Osteoblast (primary cell): ENCODE measurements at places on chromosomes 1 and 21. TPM values are rescaled to one million over a fixed set of nuclear protein-coding genes. Genes with fewer than 3 reads are reported as not detected.

- peak within 1 kb of the TSS; percentile 84 for H3K4me3 ChIP-seq
- no peaks in the 10 kb centered on the region for H3K36me3 ChIP-seq
- H3K27ac ChIP-seq: peak within 1 kb of the TSS; percentile 76
- no peaks in the 10 kb centered on the region for H3K27me3 ChIP-seq
- peak; percentile 100 for DNase-seq
These were observed at the start of gene DIP2A for GRCh38 chr21:46458315-46459023. DIP2A (plus strand) TSS chr21:46458891; CDS start chr21:46459132, 241 bp downstream.

DNA sequence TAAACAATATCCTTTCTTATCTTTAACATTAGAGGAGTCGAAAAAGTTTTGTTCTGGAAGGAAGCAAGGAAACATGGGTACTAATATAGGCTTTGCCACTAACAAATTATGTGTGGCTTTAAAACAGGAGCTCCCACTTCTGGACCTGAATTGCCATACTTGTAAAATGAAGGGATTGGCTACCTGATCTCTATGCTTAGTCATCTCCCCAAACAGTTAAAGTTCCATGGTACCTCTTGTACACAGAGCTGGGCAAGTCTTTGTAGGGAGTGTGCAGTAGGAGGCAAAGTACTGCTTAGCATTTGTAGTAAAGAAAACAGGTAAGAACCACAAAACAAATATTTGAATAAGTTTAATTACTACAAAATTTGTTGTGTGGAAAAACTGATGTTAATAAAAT is 81.3 kb downstream of the MAST2 start:
- H3K36me3 ChIP-seq: no peaks in the 10 kb centered on the region
- no peak for DNase-seq
- H3K4me3 ChIP-seq: no peak overlapping the region
- H3K27me3 ChIP-seq: no peaks in the 10 kb centered on the region

GRCh38 chr1:217539510-217539909 is 91.4 kb downstream of the GPATCH2 start:
- no peak overlapping the region for H3K4me3 ChIP-seq
- no peaks in the 10 kb centered on the region for H3K27me3 ChIP-seq
- H3K27ac ChIP-seq: no peak overlapping the region
- no peaks in the 10 kb centered on the region for H3K36me3 ChIP-seq
- no peaks in the 10 kb centered on the region for H3K4me1 ChIP-seq
- no peak for DNase-seq

- no peak overlapping the region for H3K4me3 ChIP-seq
- no peak for DNase-seq
- H3K36me3 ChIP-seq: no peaks in the 10 kb centered on the region
- peaks cover 2% of the 10 kb centered on the region for H3K27me3 ChIP-seq
These were observed 19.2 kb upstream of the PARP1 start for GRCh38 chr1:226427131-226427530.

KCNK2 gene
- 86.9 and 161 TPM in 2 replicates for total RNA-seq

GRCh38 chr1:15081102-15081501 is 72.4 kb upstream of the TMEM51 start:
- no peak for DNase-seq
- H3K4me3 ChIP-seq: no peak overlapping the region
- H3K4me1 ChIP-seq: no peaks in the 10 kb centered on the region
- no peak overlapping the region for H3K27ac ChIP-seq
- H3K27me3 ChIP-seq: no peaks in the 10 kb centered on the region

SLC1A7 gene
- under 0.01 and 0.36 TPM in 2 replicates for total RNA-seq

DNA sequence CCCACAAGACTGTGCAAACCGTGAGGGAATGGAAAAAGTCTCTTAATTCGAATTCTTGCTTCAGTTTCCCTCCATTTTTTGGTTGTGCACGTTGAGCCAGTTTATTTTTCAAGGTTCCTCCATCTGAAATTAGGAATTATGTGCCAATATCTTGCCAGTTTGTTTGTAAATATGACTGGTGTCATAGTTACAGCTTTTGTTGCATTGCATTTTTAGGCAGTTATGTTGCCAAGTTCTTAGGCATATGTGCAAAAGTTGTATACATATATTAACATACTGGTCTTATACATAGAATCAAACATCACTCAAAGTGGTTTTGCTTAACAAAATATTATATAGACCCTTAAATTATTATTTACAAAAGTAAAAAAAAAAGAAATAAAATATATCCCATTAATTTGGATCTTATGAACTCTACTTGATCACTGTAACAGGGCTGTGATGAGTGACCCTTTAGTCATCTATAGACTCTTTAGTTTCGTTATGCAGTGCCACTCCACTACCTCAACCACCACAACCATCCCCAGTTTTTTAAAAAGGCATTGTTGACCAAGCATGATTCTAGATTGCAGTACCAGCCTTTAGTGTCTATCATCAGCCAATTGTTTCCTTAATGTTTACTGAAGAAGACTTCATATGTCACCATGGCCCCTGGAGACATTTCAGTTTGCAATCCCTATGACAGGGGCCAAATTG is 20.9 kb upstream of the DYNLT5 start:
- H3K27ac ChIP-seq: no peak overlapping the region
- peaks cover 23% of the 10 kb centered on the region for H3K4me1 ChIP-seq
- H3K36me3 ChIP-seq: no peaks in the 10 kb centered on the region
- H3K4me3 ChIP-seq: no peak overlapping the region

GRCh38 chr1:164557270-164557669 is 1.7 kb upstream of the PBX1 start:
- H3K27me3 ChIP-seq: peaks cover 3% of the 10 kb centered on the region
- H3K36me3 ChIP-seq: no peaks in the 10 kb centered on the region
- no peak overlapping the region for H3K27ac ChIP-seq
- no peaks in the 10 kb centered on the region for H3K4me1 ChIP-seq
- no peak overlapping the region for H3K4me3 ChIP-seq

S100A12 gene
- total RNA-seq: not detected in 2 replicates

DNA sequence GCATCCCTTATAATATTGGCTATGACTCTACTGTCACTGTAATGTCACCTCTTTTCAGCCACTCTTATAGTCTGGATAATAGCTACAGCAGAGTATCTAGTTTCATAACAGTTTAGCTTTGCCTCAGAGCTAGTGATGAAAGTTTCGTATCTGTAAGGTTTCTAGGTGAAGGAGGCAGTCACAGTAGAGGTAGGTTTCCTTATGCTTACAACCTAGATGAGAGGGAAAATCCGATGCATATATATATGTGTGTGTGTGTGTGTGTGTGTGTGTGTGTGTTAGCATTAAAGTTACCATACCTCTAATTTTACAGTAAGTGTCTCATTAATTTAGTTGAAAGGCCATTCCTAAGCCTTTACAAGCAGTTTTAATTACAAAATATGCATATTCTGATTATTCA is 2.2 kb upstream of the TOR1AIP2 start:
- no peaks in the 10 kb centered on the region for H3K27me3 ChIP-seq
- no peak overlapping the region for H3K27ac ChIP-seq
- H3K36me3 ChIP-seq: peaks cover 4% of the 10 kb centered on the region
- no peak overlapping the region for H3K4me3 ChIP-seq
- DNase-seq: no peak
- peaks cover 28% of the 10 kb centered on the region for H3K4me1 ChIP-seq

DNA sequence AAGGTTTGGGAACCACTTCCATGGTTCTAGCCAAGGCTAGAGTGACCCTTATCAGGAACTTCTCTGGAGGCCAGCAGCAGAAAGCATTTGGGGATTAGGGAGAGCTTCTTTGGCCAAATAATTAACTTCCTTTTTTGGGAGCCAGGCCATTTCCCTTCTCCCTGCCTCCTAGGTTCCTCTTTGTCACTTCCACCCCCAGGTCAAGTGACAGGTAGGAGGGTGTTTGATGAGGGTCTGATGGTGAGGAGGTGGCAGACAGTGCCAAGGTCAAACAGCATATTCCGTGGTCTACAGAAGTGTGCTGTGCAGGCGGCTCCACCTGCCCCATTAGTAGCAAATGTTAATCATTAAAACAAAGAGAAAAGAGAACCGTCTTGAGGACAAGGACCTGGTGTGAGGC is 1.9 kb upstream of the KCNA10 start:
- H3K4me1 ChIP-seq: no peaks in the 10 kb centered on the region
- no peak overlapping the region for H3K4me3 ChIP-seq
- no peaks in the 10 kb centered on the region for H3K36me3 ChIP-seq
- peaks cover 30% of the 10 kb centered on the region for H3K27me3 ChIP-seq
- DNase-seq: no peak

- DNase-seq: no peak
- peak overlapping the region; percentile 95 for H3K4me3 ChIP-seq
- H3K27me3 ChIP-seq: no peaks in the 10 kb centered on the region
- peaks cover 18% of the 10 kb centered on the region for H3K36me3 ChIP-seq
- peak overlapping the region; percentile 82 for H3K27ac ChIP-seq
These were observed 867 bp upstream of the TIMM17A start for GRCh38 chr1:201954263-201955008.

DNA sequence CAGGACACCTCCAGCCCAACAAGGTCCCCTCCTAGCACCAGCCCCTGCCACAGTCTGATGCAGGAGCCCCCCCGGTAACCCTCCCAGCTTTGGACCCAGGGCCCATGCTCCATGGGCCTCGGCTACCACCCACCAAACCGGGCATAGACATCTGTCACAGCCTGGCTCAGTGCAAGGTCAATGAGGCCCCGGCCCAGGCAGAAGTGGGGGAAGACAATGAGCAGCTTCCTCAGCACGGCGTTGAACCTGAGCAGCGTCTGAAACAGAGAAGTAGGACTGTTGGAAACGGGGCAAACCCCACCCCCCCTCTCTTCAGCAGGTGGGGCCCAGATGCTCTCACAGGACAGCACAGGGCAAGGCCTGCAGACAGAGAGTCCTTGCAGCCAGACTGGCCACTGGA is 101.9 kb upstream of the GCLM start:
- H3K36me3 ChIP-seq: no peaks in the 10 kb centered on the region
- no peaks in the 10 kb centered on the region for H3K27me3 ChIP-seq
- peaks cover 23% of the 10 kb centered on the region for H3K4me1 ChIP-seq

RBM11 gene
- total RNA-seq: under 0.01 and 1.2 TPM in 2 replicates

DNA sequence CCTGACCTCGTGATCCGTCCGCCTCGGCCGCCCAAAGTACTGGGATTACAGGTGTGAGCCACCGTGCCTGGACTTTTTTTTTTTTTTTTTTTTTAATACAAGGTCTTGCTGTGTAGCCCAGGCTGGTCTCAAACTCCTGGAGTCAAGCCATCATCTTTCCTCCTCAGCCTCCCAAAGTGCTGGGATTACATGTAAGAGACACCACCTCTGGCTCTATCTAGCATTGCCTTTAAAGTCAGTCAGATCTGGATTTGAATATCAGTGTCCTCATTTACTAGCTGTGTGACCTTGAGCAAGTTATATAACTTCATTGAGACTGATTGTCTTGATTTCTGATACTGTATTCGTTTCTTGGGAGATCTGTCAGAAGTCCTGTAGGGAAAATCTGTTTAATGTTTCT is 6.6 kb downstream of the MAP3K21 start:
- H3K27me3 ChIP-seq: peaks cover 4% of the 10 kb centered on the region
- no peak for DNase-seq
- no peak overlapping the region for H3K27ac ChIP-seq

FALEC gene
- total RNA-seq: 0.36 TPM in 1 of 2 replicates, not detected in the other

- H3K4me1 ChIP-seq: peaks cover 3% of the 10 kb centered on the region
- H3K36me3 ChIP-seq: no peaks in the 10 kb centered on the region
- no peaks in the 10 kb centered on the region for H3K27me3 ChIP-seq
- H3K27ac ChIP-seq: no peak overlapping the region
These were observed 30.7 kb downstream of the VASH2 start for GRCh38 chr1:212981025-212981495.

- no peak for DNase-seq
- no peaks in the 10 kb centered on the region for H3K36me3 ChIP-seq
- peaks cover 9% of the 10 kb centered on the region for H3K4me1 ChIP-seq
- H3K27me3 ChIP-seq: no peaks in the 10 kb centered on the region
- H3K27ac ChIP-seq: no peak overlapping the region
These were observed 45.7 kb upstream of the PAXBP1 start for GRCh38 chr21:32817208-32817607.

RIIAD1 gene
- not detected in 2 replicates for total RNA-seq

GRCh38 chr1:203202431-203203245 is 16.1 kb upstream of the CHI3L1 start:
- no peaks in the 10 kb centered on the region for H3K27me3 ChIP-seq
- H3K36me3 ChIP-seq: no peaks in the 10 kb centered on the region
- DNase-seq: peak; percentile 84
- peak overlapping the region; percentile 19 for H3K27ac ChIP-seq
- peaks cover 54% of the 10 kb centered on the region for H3K4me1 ChIP-seq

- peak; percentile 84 for DNase-seq
- peak overlapping the region; percentile 19 for H3K4me3 ChIP-seq
- peaks cover 30% of the 10 kb centered on the region for H3K4me1 ChIP-seq
- H3K27me3 ChIP-seq: no peaks in the 10 kb centered on the region
- H3K27ac ChIP-seq: peak overlapping the region; percentile 94
These were observed 95.7 kb upstream of the VANGL1 start for GRCh38 chr1:115545791-115546733.

- H3K27ac ChIP-seq: no peak overlapping the region
- no peak overlapping the region for H3K4me3 ChIP-seq
- no peaks in the 10 kb centered on the region for H3K27me3 ChIP-seq
These were observed 22.7 kb upstream of the HIVEP3 start for GRCh38 chr1:41941381-41941780.

MROH9 gene
- under 0.01 and 0.88 TPM in 2 replicates for total RNA-seq

LGR6 gene
- total RNA-seq: not detected in 2 replicates

DNA sequence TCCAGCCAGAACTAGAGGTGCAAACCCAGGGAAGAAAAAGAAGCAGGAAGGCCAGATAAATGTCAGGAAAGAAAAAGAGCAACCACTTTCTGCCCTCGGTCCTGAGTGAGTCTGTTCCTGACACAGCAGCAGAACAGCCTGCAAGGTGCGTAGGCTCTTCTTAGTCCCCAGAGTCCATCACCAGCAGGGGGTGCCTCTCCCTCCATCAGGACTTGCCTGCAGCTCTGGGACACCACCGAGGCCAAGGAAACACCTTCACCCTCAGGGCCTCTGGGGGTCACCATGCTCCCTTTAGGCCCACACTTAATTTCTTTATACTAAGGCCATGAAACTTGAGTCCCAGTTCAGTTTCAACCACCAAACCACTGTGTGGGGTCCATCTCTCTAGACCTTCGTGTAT is 43.7 kb upstream of the NFASC start:
- no peaks in the 10 kb centered on the region for H3K36me3 ChIP-seq
- DNase-seq: no peak
- H3K4me1 ChIP-seq: peaks cover 21% of the 10 kb centered on the region
- H3K27me3 ChIP-seq: peaks cover 9% of the 10 kb centered on the region

FCAMR gene
- not detected in 2 replicates for total RNA-seq

- peak overlapping the region; percentile 73 for H3K27ac ChIP-seq
- no peaks in the 10 kb centered on the region for H3K27me3 ChIP-seq
- H3K36me3 ChIP-seq: no peaks in the 10 kb centered on the region
- no peak overlapping the region for H3K4me3 ChIP-seq
- H3K4me1 ChIP-seq: peaks cover 41% of the 10 kb centered on the region
These were observed 164.8 kb downstream of the TNFSF18 start for GRCh38 chr1:172885971-172886370.

DNA sequence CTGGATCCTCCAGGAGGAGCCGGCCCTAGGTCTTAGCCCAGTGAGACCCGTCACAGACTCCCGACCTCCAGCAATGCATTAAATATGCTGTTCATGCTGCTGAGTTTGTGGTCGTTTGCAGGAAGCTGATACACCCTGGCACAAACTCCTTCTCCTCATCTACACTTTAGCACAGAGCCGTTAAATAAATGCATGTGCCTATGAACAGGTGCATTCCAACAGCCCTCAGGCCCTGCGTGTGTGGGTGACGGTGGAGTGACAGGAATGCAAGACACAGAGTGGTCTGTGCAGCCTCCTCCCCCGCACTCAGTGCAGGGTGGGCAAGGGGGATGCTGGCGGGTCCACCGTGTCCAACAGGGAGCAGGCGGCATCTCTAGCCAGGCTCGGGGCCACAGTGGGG is 106.6 kb upstream of the TMPRSS2 start:
- H3K4me3 ChIP-seq: no peak overlapping the region
- peak overlapping the region; percentile 99 for H3K27ac ChIP-seq
- peaks cover 4% of the 10 kb centered on the region for H3K27me3 ChIP-seq
- DNase-seq: no peak
- no peaks in the 10 kb centered on the region for H3K36me3 ChIP-seq
